ENCODE measurements at places on chromosomes 13 and 19.

- DNase-seq: no peak
These were observed 198.4 kb upstream of the ZNF536 start for GRCh38 chr19:30173593-30174356.

GRCh38 chr19:14015524-14016035 is 9.5 kb upstream of the RFX1 start:
- no peak for DNase-seq

DNA sequence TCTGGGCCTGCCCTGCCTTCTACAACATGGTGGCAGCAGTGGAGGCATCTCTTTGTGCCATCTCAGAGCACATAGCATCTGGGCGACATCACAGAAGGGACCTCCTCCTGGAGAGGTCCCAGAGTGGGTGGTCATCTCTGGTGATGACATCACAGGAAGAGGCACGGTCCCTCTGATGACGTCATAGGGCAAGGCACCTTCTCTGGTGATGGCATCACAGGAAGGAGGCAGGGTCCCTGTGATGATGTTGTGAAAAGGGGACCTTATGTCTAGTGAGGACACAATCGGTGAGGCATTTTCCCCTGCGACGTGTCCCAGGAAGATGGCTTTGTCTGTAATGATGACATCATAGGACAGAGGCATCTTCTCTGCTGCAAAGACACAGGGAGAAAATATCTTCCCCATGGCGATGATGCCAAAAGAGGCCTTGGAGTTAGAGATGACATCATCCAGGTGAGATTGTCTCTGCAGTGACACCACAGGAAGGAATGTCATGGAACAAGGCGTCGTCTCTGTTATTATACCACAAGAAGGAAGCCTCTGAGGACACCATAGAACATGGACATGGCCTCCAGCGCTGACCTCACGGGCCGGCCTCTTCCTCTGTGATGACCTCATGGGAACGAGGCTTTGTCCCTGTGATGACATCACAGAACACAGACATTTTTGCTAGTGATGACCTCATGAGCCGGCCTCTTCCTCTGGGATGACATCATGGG is 10.7 kb downstream of the SHISA7 start:
- DNase-seq: no peak

- no peak for DNase-seq
These were observed 38.5 kb upstream of the MAB21L1 start for GRCh38 chr13:35514801-35515502.

- DNase-seq: no peak
These were observed 3.1 kb downstream of the XRCC1 start for GRCh38 chr19:43572171-43572588.

DNA sequence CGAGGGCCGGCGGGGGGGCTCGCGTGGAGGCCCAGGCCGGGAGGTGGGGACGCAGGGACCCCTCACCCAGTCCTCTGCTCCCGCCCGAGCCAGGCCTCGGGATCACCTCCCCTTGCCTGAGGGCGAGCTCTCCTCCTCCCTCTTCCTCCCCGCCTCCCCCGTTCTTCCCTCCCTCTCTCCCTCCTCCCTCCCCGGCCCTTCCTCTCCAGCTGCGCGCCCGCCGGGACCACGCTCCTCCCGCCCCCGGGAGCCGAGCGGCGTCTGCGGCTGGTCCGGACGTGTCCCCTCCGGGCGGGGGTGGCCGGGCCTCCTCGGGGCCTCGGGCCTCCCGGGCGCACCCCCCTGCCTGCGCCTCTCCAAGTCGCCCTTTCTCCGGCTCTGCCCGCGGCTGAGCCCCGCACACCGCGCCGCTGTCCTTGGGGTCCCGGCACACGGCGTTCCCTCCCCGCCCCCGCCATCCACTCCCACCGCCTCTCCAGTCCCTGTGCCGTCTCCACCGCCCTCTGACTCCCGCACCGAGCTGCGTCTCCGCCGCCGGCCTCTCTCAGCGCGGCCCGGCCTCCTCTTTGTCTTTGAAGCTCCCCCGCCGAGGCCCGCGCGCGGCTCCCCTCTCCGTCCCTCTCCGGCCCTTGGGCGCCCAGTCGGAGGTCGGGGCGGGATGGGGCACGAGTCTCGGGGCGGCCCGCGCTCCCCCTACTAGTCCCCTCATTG is 5.7 kb downstream of the SOX1 start:
- peak; percentile 56 for DNase-seq

GRCh38 chr13:52374873-52375411 is 31.0 kb downstream of the THSD1 start:
- no peak for DNase-seq

GRCh38 chr13:107730813-107731212 is 484.5 kb downstream of the LIG4 start:
- peak; percentile 22 for DNase-seq

DNA sequence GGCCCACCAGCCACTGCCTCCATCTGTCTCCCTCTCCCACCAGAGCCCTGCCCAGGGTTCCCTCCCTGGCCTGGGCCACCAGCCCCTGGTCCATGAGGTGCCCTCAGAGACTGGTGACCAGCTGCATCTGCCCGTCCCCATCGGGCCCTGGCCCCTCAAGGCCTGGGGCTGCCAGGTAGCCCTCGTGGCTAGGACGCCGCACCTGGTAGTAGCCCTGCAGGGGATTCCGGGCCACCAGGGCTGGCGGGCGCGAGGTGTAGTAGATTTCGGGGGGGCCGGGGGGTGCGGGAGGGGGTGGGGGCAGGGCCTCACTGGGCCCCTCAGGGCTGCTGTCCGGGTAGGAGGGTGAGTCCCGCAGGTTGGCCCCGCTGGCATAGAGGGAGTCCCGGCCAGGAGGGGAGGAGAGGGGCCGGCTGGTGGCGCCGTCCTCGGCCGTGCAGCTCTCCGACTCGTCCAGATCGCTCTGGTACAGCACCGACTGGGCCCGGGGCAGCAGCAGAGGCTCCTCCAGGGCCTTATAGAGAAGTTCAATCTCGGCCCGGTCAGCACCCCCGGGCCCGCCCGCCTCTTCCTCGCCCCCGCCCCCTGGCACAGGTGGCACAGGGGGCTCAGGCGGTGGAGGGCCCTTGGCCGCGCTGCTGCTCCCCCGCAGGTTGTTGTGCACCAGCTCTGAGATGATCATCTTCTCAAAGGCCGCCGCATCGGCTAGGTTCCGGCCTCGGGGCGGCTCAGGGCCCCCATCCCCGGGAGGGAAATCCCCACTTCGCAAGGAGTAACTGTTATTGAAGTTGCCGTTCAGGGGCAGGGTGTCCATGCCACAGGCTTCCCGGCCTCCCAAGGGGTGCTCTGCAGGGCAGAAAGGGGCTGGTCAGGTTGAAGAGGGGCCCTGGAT is 14.6 kb upstream of the ASF1B start:
- no peak for DNase-seq

DNA sequence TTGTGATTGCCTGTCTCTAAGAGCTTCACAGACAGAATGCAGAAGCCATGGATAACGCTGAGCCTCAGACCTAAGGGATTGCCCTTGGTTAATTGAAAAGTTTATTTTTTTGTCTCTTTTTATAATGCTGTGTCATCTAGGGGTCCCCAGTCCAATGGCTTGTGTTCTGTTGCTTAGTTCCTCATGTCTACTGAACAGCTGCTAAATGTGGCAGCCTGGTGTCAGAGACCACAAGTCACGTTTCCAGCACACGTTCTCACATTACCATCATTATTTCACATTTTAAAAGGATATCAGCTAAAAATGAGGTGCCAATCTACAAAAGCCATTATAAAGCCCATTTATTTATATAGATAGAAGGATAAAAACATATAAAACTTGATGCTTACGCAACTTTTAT is 1362.0 kb downstream of the PCDH9 start:
- DNase-seq: peak; percentile 89

DNA sequence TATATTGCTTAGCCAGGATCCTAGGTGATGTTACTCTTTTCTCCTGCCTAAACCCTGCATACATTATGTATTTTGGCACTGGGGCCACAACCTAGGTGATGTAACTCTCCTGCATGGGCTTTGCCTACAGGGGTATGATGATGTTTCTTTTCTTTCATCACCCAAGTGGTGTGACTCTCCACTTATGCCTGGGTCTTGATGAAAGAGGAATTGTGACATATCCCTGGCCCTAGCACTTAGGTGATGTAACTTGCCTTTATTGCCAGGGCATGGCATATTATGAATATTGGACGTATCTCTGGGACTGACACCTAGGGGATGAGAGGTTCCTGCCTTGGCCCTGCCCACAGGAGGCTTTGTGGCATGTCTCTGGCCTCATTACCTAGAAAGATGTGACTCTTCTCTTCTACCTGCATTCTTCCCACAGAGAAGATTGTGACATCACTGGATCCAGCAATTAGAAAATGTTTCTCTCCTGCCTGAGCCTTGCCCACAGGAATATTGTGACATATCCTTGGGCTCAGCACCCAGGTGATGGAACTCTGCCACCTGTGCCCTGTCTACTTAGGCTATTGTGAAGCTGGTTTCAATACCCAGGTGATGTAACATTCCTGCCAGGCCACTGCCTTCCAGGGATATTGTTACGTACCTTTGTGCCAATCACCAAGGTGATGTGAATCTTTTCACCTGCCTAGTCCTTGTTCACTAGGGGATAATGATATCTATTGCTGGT is 27.3 kb upstream of the ZNF254 start:
- DNase-seq: no peak

GRCh38 chr19:1316466-1316865 is 30.8 kb downstream of the EFNA2 start:
- DNase-seq: no peak

DNA sequence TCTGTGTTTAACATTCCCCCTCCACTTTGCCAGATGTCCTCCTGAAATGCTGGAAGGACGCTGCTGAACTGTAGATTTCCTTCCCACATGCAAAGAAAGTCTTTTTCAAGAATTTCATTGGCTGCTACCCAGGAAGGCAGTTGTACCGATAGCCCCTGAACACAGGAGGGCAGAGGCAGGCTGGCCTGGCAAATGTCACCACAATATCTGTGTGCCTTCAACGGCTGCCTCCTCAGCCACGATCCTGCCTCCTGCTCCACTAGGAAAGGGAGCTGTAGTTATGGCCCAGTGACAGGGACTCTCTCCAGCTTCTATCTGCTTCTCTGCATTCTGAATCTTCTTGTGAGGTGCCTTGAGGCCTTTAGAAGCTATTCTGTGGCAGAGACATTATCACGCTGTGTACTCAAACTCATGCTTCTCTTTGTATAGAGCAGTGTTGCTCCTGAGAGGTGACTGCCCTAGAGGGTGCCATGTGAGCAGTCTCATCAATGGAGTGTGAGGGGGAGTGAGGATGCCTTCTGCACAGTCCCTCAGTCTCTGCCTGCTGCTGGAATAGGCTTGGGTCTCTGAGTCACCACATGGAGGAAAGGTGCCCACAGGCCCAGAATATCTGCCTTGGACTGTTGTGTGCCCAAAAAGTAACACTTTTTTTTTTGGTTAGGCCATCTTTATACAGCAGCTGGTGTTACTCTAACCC is 279.8 kb downstream of the DNAJC15 start:
- peak; percentile 86 for DNase-seq

GRCh38 chr13:34347784-34348573 is 530.0 kb downstream of the RFC3 start:
- peak; percentile 9 for DNase-seq

- peak; percentile 89 for DNase-seq
These were observed 37.9 kb upstream of the LSM14A start for GRCh38 chr19:34134190-34135053.

DNA sequence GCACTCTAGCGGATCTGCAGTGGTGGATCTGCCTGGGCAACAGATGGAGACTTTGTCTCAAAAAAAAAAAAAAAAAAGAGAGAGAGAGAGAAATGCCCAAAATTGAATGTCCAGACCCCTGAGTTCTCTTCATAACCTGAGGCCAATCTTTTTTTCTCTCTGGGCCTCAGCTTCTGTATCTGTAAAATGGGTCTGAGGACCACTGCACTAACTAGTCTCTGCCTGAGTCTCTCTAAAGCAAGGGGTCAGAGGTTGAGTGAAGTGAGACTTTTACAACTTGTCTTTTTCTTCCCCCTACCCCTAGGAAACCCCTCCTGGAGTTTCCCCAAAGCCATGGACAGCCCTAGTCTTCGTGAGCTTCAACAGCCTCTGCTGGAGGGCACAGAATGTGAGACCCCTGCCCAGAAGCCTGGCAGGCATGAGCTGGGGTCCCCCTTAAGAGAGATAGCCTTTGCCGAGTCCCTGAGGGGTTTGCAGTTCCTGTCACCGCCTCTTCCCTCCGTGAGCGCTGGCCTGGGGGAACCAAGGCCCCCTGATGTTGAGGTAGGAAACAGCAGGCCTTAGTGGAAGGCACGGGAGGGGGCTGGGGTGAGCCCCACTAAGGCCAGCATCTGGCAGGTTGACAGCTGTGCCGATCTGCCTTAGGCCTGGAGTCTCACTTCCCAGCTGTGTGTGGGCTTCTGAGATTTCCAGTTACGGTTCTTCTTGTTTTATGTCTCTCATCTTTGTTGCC is 1.8 kb downstream of the TMEM91 start:
- DNase-seq: no peak

GRCh38 chr13:45433381-45433790 is 15.2 kb upstream of the SLC25A30 start:
- DNase-seq: no peak

DNA sequence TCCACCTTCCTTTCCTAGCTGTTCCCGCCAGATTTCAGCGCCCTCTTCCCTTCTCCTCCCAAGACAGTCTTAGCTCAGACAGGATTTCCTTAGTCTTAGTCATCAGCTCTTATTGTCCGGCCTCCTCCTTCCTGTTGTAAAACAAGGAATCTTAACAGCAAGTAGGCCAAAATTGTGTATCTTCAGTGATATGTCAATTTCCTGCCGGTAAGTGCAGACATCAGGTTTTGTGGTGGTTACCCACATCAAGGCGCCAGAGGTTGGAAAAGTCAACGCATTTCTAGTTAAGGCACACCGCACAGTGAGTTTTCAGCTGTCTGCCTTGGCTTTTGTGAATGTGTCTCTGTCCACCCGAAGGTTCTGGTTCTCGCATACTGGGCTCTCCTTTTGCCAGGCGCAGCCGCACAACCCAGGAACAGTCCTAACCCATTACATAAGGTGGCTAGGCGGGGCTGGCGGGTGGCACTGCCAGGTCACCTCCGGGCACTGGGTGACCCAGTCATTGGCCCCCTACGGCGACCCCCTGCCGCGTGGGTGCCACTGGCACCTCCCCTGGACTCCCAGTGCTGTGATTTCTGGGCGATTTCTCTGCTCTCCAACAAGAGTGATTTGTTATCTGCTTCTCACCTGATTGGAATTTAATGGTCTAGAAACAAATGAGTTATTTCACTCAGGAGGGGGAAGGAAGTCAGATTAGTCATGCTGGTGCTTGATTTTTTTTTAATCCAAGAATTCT is 12.9 kb downstream of the COL4A2 start:
- DNase-seq: peak; percentile 3

DNA sequence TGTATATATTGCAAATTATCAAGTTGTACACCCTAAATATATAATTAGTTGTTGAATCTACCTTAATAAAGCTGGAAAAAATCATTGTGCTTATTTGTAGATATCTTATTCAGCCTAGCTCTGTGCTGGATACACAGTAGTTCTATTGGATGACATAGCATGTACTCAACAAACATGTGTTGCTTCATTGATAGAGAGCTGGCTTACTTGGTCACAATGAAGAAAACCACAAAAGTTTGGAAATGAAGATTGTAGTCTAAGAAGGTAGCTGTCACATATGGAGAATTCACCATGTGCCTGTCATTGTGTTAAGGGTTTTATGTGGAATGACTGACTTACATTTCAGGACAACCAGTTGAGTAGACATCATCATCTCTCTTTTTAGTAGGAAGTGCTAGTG is 278.9 kb downstream of the LMO7 start:
- DNase-seq: no peak

Data from lung (tissue), 17 donors.